Stimulated activated naive CD8-positive, alpha-beta T cell treated with anti-CD3 and anti-CD28 coated beads, Interleukin-15, Interleukin-2, amounts not matched to agents 100 U/mL and 50 U/mL, for 24 hours (primary cell): ENCODE measurements at places on chromosomes 7 and 10.
A peak's percentile ranks its signal among the peaks of the same experiment; 100 is the strongest.

- no peak for DNase-seq
Observed at GRCh38 chr10:78906734-78907390, 161.9 kb upstream of the ZMIZ1 start.

GRCh38 chr7:98281757-98282606 lies 496 bp downstream of the BRI3 start:
- peak; percentile 45 for DNase-seq

DNA sequence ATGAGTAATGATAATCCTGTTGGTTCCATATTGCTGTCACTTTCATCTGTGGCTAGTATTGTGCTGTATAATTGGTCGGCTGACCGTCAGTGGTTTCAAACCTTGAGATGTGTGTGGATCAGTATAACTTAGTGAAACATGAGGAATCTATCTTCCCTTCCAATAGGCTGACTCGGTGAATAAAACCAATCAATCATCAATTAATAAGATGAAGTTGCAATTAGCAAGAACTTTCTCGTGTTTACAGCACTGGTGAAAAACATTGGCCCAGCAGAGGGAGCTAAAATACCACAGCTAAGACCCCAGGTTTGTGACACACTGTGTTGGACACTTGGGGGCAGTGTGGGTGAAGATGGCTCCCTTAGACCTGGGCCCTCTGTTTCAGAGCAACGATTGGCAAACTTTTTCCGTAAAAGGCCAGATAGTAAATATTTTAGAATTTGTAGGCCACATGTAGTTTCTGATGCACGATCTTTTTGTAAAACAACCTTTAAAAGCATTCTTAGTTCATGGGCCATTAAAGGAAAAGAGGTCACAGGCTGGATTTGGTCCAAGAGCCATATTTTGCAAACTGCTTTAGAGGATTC lies 47.8 kb downstream of the STRA8 start:
- peak; percentile 83 for DNase-seq

DNA sequence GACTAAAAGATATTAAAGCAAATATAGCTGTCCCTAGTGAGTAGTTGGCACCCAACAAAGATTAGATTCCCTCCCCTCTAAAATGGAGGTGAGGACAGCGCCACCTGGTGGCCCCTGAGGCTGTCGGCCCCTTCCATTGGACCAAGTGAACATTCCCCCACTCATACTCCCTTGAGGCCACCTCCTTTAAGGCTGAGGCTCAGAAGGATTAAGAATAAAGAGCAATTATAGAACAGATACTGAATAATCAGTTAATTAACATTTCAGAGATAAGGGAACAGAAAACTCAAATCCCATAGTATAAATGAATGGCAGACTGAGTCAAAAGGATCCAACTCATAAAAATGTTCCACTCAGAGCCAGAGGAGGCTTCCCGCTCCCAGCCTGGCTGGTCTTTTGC lies 130.4 kb upstream of the GHITM start:
- peak; percentile 60 for DNase-seq

GRCh38 chr10:2679646-2680045 lies 387.7 kb upstream of the PFKP start:
- no peak for DNase-seq

DNA sequence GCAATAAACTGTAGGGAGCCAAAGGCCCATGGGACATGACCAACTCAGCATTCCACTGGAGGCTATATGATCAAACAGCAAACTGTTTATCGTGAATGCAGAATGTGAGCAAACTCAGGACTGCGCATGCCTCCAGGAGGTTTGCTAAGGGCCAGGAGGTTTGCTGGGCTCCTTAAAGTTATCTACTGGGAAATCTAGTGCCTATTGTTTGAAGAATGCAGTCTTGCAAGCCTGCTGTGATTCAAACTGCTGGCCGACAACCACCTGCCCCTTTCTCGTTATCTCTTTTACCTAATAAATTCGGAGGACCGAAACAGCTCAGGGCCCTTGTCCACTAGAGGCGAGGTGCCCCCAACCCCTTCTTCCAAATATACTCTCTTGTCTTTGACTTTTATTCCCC lies 404.1 kb downstream of the KCNMA1 start:
- DNase-seq: no peak

DNA sequence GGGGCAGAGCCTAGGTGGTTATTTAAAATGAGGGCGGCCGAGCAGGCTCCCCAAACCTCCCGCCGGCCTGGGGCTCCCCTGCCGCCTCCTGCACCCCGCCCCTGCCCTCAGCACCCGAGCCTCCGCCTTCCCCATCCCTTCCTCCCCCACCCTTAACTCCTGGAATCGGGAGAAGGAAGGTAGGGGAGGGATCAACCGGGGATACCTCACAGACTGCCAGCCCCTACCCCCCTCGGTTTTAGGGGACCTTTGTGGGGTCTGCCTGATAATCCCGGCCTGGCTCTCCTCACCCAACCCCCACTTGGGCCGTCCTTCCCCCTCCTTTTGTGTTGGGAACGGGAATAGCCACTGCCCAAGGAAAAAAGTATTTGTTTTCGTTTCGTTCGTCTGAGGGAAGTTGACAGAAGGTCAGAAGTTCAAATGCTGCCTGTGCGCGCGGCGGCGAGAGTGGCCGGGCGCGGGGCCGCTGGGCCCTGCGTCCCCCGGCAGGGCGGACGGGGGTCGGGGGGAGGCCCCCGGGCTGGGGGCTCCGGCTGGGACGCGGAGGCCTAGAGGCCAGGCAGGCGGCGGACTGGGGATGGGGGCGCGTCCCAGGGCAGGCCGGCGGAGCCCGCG lies 2.8 kb downstream of the SHH start:
- no peak for DNase-seq

DNA sequence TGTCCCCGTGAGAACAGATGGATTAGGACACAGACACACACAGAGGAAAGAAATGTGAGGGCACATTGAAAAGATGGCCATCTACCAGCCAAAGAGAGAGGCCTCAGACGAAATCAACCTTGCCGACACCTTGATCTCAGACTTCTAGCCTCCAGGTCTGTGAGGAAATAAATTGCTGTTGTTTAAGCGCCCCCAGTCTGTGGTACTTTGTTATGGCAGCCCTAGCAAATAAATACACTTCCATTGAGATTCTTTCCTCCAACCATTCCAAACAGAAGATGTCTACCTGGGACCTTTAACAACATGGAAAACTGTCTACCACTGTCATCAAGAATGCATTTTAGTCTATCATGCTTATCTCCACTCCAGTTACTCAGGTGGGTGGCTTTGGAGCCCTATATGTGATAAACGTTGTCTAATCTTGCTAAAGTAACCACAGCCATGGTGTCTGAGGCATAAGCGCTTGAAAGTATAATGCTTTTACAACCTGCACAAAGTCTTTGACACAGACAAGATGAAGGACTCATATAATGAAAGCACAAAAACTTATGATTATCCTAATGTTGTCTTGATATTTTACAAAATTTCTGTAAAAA lies 244.3 kb downstream of the MTERF1 start:
- no peak for DNase-seq

GRCh38 chr7:37047260-37047659 lies 323.0 kb upstream of the AOAH start:
- DNase-seq: no peak

- no peak for DNase-seq
Observed at GRCh38 chr10:17506856-17507471, 52.6 kb upstream of the ST8SIA6 start.

DNA sequence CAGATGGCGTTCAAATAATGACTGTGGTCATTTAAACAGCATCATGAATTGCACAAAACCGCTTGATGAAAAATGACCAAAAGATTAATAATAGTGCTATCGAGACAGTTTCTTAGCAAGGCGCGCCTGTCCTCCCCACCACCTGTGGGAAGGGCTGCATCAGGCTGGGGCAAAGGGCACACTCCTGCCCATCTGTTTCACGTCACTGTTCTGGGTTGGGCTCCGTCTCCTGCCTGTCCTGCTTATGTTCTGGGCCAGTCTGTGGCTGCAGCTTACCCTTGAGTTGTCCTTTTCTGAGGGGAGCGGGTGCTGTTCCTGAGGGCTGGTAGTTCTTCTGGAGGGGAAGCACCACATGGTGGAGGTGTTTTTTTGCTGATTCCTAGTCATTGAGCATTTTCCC lies 13.3 kb downstream of the RBM17 start:
- DNase-seq: no peak

GRCh38 chr10:84845628-84846261 lies 517.4 kb downstream of the CCSER2 start:
- DNase-seq: no peak

- no peak for DNase-seq
Observed at GRCh38 chr10:112696592-112696991, 249.6 kb downstream of the VTI1A start.

DNA sequence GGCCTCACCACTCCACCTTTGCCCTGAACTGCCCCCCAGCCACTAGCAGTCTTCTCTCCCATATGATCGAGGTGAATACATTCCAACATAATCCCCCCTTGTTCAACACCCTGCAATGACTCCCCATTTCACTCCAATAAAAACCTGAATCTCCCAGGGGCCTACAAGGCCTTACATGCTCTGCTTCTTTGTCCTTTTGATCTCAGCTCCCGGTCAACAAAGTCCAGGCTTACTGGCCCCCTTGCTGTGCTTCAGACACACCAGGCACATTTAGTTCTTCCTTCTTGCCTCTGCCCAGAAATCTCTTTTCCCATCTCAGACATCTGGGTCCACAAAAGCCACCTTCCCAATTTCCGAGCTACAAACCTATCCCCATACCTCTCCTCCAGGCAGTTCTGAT lies 14.0 kb downstream of the MET start:
- no peak for DNase-seq

- DNase-seq: no peak
Observed at GRCh38 chr7:149884016-149884415, 10.2 kb downstream of the ATP6V0E2 start.

DNA sequence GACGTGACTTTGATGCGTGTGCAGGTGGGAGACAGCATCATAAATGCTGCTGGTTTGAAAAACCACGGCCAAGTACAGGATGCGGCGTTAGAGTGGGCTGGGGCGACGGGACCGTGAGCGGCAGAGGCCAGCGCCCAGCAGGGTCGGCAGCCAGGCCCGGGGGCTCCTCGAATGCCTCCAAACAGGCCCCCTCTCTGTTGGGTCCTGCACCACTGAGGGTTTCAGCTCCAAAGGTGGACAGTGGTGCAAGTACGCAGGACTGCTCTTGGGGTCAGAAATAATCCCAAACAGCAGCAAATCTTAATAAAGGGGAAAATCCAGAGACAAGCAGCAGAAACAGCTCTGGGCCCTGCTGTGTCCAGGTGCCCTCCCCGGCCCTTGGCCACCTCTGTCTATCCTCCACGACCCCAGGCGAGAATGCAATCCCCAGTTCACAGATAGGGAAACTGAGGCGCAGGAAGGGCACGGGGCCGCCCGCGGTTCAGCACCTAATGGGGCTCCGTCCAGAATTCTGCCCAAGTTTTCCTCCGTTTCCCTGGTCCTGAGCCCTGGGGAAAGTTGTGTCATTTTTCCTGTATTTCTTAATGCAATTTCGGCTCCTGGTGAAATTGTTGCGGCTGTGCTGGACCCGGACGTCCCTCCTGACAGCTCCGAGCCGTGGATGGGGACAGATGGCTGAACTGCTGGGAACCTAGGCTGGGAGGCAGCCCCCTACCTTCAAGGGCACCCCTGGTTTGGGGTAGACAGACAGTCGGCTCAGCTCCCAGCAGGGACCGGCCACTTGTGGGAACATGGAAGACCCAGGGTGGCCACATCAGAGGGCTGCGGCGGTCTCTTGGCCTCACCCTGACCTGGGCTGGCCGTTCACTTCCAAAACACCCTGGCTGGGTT lies 97.4 kb downstream of the FOXL3 start:
- no peak for DNase-seq

DNA sequence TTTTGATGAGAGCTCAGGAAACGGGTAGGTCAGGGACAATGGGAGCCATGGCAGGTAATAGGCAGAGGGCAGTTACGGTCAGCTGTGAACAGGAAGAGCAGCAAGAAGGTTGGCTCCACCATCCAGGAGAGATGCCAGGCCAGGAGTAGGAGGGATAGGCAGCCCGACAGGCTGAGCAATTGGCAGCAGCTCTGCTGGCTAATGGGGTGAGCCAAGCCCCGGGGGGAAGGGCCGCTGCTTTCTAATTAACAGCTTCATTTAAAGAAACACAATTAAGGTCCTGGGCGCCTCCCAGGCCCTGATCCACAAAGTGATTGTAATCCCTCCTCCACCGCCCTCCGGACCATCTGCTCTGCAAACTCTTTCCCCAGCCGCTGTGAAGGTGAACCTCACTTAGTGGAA lies 23.7 kb downstream of the SH2B2 start:
- DNase-seq: no peak

DNA sequence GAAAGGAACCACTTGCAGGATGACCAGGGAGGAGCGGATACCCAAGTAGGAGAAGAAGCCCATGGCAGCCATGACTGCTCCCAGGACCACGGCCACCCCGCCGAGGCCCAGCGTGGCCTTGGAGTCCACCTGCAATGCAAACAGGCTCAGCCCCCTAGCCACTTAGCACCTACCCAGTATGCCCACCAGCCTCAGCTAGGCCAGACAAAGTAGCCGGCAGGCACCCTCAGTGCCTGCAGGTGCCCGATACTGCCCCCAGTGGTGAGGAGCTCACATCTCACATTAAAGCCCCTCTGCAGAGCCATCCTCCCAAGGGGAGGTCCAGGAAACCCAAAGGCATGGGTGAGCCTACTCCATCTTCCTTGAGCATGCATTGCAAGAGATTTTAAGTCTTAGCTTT lies 6.6 kb downstream of the NPC1L1 start:
- DNase-seq: peak; percentile 67

GRCh38 chr10:10662716-10663408 lies 354.8 kb upstream of the CELF2 start:
- no peak for DNase-seq

- DNase-seq: no peak
Observed at GRCh38 chr10:103544657-103545310, 51.3 kb downstream of the NEURL1 start.

DNA sequence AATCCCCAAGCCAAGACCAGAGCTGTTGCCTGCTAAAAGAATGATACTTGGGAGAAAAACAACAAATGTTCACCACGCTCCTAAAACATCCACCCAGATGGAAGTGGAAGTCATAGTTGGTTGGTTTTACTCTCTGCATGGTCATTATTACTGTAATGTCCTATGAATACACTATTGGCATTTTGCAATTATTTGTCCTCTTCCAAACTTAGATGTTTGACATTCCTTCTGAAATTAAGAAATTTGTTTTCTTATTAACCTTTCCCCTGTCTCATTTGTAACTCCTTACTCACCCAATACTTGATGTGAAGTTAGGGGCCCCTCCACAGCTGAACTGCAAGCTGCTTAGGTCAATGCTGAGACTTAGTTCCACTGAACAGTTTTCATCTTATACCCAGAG lies 383.3 kb downstream of the INHBA start:
- no peak for DNase-seq
